IMR-90 (cell line): ENCODE measurements at places on chromosomes 2 and 18.

GRCh38 chr2:33238111-33238510, 238.3 kb upstream of the RASGRP3 start:
- peak; percentile 94 for DNase-seq
- peaks cover 12% of the 10 kb centered on the region for H3K4me1 ChIP-seq
- peaks cover 6% of the 10 kb centered on the region for H3K36me3 ChIP-seq
- peak overlapping the region; percentile 36; the same call in 1 of the 2 replicates for H3K27ac ChIP-seq
- no peaks in the 10 kb centered on the region for H3K27me3 ChIP-seq

GRCh38 chr2:75199428-75200011, at the start of gene TACR1:
Gene TACR1, minus strand, starts transcription at chr2:75199520. Its CDS starts 586 bp downstream, at chr2:75198934.
- no peak within 1 kb of the TSS for H3K27ac ChIP-seq
- peak; percentile 73 for DNase-seq
- H3K27me3 ChIP-seq: peaks cover 35% of the 10 kb centered on the region

GRCh38 chr2:190637903-190638618, 10.8 kb upstream of the NAB1 start:
- DNase-seq: no peak
- H3K36me3 ChIP-seq: no peaks in the 10 kb centered on the region
- H3K4me1 ChIP-seq: peaks cover 7% of the 10 kb centered on the region

DNA sequence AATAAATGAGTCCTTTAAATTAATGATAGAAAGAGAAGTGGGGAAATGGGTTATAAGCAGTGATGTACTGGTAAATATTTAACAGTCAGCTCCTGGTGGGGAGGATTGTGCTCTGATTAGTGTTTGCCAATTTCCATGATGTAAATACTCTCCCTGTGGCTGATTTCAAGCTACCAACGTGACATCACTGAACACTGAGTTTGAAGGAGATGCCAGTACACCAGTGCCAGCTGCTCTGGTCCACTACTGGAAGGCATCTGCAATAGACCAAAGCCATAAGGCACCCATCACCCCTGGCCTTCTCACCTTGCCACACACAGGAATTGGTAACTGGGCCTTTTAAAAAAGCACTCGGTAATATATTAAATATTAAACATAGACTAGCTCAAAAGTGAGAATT, 77.7 kb downstream of the TGOLN2 start:
- no peaks in the 10 kb centered on the region for H3K27me3 ChIP-seq
- DNase-seq: peak; percentile 39
- H3K4me1 ChIP-seq: peaks cover 21% of the 10 kb centered on the region
- H3K4me3 ChIP-seq: no peak overlapping the region
- no peaks in the 10 kb centered on the region for H3K36me3 ChIP-seq

DNA sequence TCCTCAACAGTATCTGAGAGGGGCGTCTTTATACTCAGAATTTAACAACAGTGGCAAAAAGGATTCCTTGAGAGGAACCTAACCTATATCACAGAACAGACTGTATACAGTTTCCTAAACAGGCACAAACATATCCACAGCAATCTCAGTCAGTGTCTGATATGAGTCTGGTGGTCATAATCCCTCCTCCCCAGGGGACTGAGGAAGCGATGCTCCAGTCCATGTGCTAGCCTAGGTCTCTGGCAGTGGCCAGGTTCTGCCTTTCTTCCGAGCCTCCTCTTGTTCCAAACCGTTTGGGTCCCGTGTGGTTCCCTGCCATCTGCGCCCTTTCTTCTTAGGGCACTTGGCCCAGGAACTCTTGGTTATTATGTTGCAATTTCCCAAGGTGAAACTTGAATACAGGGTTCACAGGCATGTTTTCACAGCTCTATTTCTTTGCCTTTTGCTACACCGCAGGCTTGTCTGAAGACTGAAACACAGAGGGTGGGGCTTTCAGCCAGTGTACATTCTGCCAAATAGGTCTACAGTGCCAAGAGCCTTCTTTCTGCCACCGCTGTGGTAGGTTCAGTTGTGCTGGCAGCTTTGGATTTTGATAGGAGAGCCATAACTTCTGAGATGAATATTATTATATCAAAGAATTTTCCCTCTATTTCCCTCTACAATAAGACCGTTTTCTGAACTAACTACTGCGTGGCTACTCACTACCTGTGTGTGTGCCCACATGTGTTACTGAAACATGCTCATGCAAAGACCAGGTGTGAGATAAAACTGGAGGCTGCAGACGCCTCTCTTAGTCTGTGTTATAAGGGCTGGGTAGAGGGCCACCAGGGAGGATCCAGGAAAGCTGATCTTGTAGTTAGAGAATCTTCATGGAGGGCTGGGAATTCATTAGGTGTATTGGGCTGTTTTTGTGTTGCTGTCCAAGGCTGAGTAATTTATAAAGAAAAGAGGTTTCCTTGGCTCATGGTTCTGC, 75.0 kb upstream of the HAAO start:
- H3K27ac ChIP-seq: no peak overlapping the region
- H3K4me1 ChIP-seq: no peaks in the 10 kb centered on the region; the same call in 1 of the 2 replicates
- 0 out of 2 replicates have a peak, but pooled peaks cover 2% of the 10 kb centered on the region for H3K27me3 ChIP-seq
- H3K4me3 ChIP-seq: no peak overlapping the region
- no peak for DNase-seq
